ENCODE measurements at places on chromosomes 11 and 22. TPM values are rescaled to one million over a fixed set of nuclear protein-coding genes. Genes with fewer than 3 reads are reported as not detected.

GRCh38 chr11:129249351-129249750 is 57.2 kb upstream of the ARHGAP32 start:
- H3K4me1 ChIP-seq: no peaks in the 10 kb centered on the region
- no peak overlapping the region for H3K4me3 ChIP-seq
- no peaks in the 10 kb centered on the region for H3K36me3 ChIP-seq
- peak; percentile 88 for DNase-seq

DNA sequence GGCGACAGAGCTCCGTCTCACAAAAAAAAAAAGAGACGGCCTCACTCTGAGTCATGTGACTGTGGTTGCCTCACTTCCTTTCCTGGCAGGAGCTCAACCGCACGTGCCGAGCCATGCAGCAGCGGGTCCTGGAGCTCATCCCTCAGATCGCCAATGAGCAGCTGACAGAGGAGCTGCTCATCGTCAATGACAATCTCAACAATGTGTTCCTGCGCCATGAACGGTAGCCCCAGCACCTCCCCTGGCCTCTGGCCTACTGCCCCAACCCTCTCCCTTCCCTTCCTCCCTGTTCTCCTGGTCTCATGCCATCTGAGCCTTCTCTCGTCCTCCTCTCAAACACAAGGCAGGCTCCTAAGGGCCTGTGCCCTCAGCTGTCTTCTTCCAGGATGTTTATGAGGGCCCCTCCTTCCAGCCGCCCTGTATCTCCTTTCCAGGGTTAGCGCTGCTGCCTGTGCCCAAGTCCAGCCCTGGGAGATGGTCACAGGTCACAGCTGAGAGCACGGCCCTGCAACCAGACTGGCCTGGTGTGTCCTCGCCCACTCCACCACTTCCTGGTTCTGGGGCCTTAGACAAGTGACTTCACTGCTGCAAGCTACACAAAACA is 30.7 kb downstream of the TOM1 start:
- H3K4me1 ChIP-seq: peaks cover 16% of the 10 kb centered on the region
- peaks cover 43% of the 10 kb centered on the region for H3K36me3 ChIP-seq
- DNase-seq: no peak
- H3K4me3 ChIP-seq: no peak overlapping the region
- no peaks in the 10 kb centered on the region for H3K27me3 ChIP-seq
- H3K27ac ChIP-seq: no peak overlapping the region

GRCh38 chr11:719214-720016 is 13.4 kb downstream of the EPS8L2 start:
- H3K4me3 ChIP-seq: no peak overlapping the region
- H3K27ac ChIP-seq: no peak overlapping the region
- peaks cover 43% of the 10 kb centered on the region for H3K27me3 ChIP-seq
- H3K36me3 ChIP-seq: no peaks in the 10 kb centered on the region

DNA sequence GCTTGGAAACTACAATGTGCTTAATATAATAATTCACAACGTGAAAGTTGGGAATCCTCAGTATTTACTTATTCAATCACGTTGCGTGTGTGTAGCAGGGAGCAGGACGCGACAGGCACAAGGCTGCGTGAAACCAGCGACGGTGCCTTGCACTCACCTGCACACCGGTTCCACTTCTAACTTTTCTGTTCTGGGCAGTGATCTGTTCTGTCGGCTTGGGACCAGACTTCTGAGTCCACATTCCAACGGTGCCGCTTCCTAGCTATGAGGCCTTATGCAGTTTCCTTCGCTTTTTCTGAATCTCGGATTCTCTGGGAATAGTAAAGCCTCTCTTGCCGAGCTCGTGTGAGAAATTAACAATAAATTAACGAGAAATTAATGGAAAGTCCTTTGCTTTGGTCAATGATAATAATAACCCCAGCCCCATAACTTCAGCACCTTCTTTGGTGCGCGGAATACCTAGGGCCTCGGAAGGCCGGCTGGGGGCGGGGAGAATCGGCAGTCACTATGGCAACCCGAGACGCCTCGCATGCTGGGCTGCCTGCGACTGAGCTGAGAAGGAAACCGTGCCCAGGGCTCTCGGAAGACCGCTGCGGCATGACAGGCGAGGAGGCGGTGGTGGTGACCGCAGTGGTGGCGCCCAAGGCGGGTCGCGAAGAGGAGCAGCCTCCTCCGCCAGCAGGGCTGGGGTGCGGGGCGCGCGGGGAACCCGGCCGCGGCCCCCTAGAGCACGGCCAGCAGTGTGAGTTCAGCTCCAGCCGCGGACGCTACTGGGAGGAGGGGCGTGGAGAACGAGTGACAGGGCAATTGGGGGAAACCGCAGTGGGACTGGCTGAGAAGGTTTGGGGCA is at the start of gene C11orf97:
C11orf97 (plus strand) TSS at position 530 of the 850 bp plus-strand sequence; CDS start at position 598, 68 bp downstream.
- no peak within 1 kb of the TSS for H3K27ac ChIP-seq
- peaks cover 43% of the 10 kb centered on the region for H3K27me3 ChIP-seq
- H3K4me3 ChIP-seq: peak within 1 kb of the TSS; percentile 24
- H3K4me1 ChIP-seq: no peaks in the 10 kb centered on the region

GRCh38 chr22:49514641-49515040 is 313.0 kb downstream of the BRD1 start:
- H3K4me3 ChIP-seq: no peak overlapping the region
- H3K4me1 ChIP-seq: no peaks in the 10 kb centered on the region
- no peak overlapping the region for H3K27ac ChIP-seq
- DNase-seq: no peak

DNA sequence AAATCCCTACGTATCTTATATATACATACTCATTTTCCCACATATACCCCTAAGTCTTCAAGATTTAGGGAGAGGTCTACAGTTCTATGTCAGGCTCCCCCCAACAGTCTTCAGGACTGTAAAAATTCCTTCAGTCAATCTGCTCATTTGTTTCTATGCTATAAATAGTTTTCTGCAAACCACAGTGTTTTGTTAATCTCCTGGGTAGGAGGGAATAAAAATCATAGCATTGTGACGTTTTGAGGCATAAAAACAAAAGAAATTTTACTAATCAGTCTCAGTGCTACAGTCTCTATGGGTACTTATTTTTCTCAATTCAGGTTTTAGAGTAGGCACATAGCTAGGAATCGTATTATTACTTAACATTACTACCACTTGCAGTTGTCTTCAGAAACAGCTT is 552.8 kb upstream of the LRRC4C start:
- no peak overlapping the region for H3K27ac ChIP-seq
- no peak for DNase-seq
- no peaks in the 10 kb centered on the region for H3K27me3 ChIP-seq
- H3K36me3 ChIP-seq: no peaks in the 10 kb centered on the region
- no peaks in the 10 kb centered on the region for H3K4me1 ChIP-seq

DNA sequence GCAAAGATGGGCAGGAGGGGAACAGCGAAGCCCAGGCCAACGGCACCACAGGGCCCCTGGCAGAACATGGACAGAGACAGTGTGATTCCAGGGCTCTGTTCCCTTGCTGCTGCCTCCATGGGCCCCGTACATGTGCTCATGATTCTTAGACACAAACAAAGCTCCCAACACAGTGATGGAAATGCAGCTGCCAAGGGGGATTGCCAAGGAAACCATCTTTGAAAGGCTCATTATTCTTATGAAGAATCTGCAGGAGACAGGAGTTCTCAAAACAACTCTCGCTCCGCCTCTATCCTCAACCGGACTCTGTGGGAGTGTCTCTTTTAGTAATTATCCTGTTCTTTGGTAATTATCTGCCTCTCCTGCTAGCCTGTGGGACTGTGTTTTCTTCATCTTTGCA is 32.2 kb downstream of the SERPINH1 start:
- H3K36me3 ChIP-seq: no peaks in the 10 kb centered on the region
- peaks cover 9% of the 10 kb centered on the region for H3K4me1 ChIP-seq
- H3K27ac ChIP-seq: no peak overlapping the region
- no peak overlapping the region for H3K4me3 ChIP-seq

- H3K27ac ChIP-seq: peak overlapping the region; percentile 52
- no peak overlapping the region for H3K4me3 ChIP-seq
- peaks cover 7% of the 10 kb centered on the region for H3K4me1 ChIP-seq
- no peak for DNase-seq
Measured at GRCh38 chr22:39355080-39355479, 5.3 kb downstream of the SYNGR1 start.

DNA sequence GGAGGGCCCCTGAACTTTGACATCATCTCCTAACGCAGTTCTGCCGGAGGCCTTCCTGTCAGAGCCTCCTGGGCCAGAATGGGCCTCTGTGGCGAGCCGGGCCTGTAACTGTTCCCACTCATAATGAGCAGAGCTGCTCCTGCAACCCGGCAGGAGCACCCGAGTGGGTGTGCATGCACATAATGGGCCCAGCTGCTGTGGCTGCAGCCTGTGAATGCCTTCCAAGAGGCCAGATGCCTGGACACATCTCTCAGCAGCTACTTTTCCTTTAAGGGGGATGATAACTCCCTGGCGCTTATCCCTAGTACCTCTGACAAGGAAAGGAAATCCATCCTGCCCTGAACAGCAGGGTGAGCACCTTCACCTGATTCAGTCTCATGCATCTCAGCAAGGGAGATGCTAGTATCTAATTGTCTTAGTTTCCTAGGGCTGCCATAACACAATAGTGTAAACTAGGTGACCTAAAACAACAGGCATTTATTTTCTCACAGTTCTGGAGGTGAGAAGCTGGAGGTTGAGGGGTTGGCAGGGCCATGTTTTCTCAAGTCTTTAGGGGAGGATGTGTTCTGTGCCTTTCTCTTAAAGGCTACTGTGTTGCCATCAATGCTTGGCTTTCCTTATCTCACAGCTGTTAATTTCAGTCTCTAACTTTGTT is 120.5 kb downstream of the TEAD1 start:
- DNase-seq: no peak
- no peak overlapping the region for H3K27ac ChIP-seq
- H3K36me3 ChIP-seq: no peaks in the 10 kb centered on the region

DNA sequence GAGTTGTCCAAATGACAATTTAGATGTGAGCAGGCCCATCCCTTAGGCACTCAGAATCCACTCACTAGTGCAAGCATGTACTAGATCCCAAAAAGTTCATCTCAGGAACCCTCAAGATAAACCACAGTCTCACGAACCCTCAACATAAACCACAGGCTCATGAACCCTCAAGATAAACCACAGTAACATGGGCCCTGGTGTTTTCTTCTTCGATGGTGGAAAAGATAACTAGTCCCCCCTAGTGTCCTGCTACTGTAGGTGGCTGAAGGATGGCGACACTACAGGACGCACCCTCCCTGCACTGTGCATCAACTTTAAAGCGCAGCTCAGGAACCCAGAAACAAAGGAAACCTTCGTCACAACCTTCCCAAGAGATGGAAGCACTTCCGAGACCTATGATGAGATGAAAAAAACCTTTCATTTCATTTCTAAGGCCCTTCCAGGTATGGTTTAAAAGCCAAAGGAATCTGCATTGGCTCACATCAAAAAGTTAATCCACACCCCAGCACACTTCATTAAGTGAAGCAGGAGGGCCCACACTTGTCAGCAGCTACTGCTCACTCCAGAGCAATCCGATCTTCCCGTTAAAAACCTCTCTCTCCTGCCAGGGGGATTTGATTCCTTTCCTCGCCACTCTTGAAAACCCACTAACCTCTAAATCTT is 2.4 kb downstream of the LARGE1 start:
- H3K27ac ChIP-seq: no peak overlapping the region
- no peak for DNase-seq
- H3K27me3 ChIP-seq: no peaks in the 10 kb centered on the region
- peaks cover 13% of the 10 kb centered on the region for H3K4me1 ChIP-seq

- H3K4me3 ChIP-seq: no peak overlapping the region
- peak; percentile 5 for DNase-seq
- H3K27ac ChIP-seq: no peak overlapping the region
- no peaks in the 10 kb centered on the region for H3K36me3 ChIP-seq
Measured at GRCh38 chr11:19714022-19714386, 1.4 kb downstream of the NAV2 start.

DNA sequence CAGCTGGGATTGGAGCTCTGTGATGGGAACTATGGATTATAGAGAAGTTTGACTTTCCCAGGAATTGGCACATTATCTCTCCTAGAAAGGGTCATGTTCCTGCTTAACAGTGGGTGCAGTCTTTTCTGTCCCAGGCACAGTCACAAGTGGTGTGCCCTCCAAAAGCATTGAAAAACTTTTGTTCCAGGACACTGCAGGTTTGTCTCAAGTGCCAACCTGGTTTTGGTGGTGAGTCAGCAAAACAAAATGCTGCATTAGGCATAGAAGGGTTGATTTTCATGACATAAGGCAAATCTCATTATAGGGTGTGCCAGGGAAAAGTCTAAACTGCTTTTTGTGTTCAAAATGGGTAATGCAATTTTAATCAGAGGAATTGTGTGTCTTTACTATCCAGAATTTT is 4.9 kb downstream of the HTATIP2 start:
- H3K36me3 ChIP-seq: no peaks in the 10 kb centered on the region
- H3K4me3 ChIP-seq: no peak overlapping the region

GRCh38 chr11:113774174-113774503 is 647 bp upstream of the ZW10 start:
- H3K27ac ChIP-seq: no peak overlapping the region
- H3K36me3 ChIP-seq: peaks cover 5% of the 10 kb centered on the region
- H3K4me1 ChIP-seq: peaks cover 9% of the 10 kb centered on the region
- no peak for DNase-seq
- peak overlapping the region; percentile 93 for H3K4me3 ChIP-seq
- peaks cover 11% of the 10 kb centered on the region for H3K27me3 ChIP-seq

DNA sequence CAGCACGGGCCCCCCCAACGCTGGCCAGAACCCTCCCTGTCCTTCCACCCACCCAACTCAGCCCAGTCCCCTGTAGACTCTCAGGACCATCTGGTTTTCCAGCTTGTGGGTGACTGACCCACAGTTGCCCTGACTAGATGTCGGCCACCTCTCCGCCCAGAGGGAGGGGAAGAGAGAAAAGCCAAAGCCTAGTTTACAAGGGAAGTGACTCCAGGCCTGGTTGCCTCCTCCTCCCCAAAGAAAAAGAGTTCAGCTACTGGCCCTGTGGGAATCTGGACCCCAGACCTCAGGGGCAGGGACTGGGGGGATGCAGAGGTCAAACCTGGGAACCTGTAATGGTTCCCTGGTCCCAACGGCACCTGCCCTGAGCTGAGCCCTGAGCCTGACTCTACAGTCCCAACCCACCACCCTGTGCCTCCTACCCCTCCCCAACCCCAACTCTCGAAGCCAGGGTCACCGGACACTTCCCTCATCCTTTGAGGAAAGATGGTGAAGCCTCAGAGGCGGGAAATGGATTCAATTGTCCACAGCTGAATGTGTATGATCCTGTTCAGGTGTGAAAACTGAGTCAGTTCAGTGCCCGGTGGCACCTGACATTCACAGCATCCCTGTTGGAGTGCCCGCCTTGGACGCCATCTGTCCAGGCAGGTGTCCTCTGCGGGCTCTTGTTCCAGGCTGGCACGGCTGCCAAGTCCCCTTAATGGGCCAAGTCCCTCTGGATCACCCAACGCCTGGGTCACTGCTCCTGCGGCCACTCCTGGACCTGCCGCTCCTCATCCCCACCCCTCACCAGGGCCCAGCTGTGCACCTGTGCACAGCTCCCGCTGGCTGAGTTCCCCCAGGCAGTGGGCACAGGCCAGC is 21.0 kb upstream of the WNT7B start:
- H3K4me3 ChIP-seq: no peak overlapping the region
- H3K27me3 ChIP-seq: peaks cover 3% of the 10 kb centered on the region
- H3K36me3 ChIP-seq: no peaks in the 10 kb centered on the region
- H3K4me1 ChIP-seq: no peaks in the 10 kb centered on the region

- no peaks in the 10 kb centered on the region for H3K27me3 ChIP-seq
- no peaks in the 10 kb centered on the region for H3K36me3 ChIP-seq
- DNase-seq: peak; percentile 88
- no peak overlapping the region for H3K27ac ChIP-seq
- no peak overlapping the region for H3K4me3 ChIP-seq
- H3K4me1 ChIP-seq: peaks cover 5% of the 10 kb centered on the region
Measured at GRCh38 chr11:12042215-12042676, 33.8 kb upstream of the DKK3 start.

Gene FAM227A
- 5.7 TPM for total RNA-seq

Gene RASGRP2
- 29.5 TPM for total RNA-seq

Gene DNAJB7
- total RNA-seq: not detected

Gene TTC28
- total RNA-seq: 109 TPM

Gene RFPL3
- not detected for total RNA-seq

Gene SPA17
- total RNA-seq: 5.3 TPM

Gene RAB39A
- 0.88 TPM for total RNA-seq

Gene OMP
- total RNA-seq: not detected

Data from cardiac muscle cell (in vitro differentiated cells and primary cell).